ENCODE measurements at places on chromosomes 6 and 20. TPM values are rescaled to one million over a fixed set of nuclear protein-coding genes. Genes with fewer than 3 reads are reported as not detected.

Gene BAK1
- 18.1 TPM for total RNA-seq

Gene SLC22A1
- total RNA-seq, result 0.71 TPM

Gene ACTL10
- 0.29 TPM for total RNA-seq

Gene BCAS1
- total RNA-seq, result not detected

Gene PNPLA1
- total RNA-seq, result not detected

Gene POM121L2
- total RNA-seq, result not detected

Gene LY6G6C
- total RNA-seq, result not detected

Gene RAET1E
- not detected for total RNA-seq

Gene TGM3
- total RNA-seq, result not detected

All from heart left ventricle (tissue), 16 donors.